ENCODE measurements at places on chromosomes 3 and 15.

DNA sequence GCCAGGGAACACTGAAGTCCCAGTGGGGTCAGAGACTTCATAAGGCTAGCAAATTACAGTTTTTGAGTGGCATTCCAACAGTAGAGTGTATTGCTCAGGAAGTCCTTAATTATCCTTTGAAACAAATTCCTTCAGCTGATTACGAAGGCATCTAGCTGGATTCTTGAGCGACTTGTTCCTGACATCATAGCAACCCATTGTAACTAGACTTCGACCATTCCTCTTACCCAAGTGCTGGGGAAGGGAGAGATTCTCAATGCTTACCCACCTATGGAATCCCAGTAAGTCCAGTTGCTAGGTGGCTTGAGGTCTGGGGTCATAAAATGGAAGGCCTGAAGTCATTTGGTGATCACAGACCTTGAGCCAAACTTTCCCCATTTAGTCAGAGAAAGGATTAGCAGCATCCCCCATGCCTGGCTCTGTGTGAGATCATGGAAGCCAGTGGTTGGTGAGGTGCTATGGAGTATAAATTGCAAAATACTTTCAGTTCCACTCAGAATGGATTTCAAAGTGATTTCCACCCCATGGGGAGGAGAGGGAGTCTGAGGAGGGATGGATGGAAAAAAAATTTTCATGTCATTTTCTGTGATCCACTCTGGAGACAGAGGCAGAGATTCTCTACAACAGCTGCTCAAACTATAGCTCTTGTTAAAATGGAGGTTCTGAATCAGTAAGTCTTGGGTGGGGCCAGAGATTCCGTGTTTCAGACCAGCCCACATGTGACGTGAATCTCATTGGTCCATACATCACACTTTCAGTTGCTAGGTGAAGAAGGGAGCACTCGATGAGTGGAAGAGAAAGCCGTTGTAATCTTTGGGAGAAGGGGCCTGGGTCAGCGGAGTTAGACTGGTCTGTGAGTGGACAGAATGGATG, 45.7 kb downstream of the CD86 start:
- DNase-seq = peak; percentile 45

DNA sequence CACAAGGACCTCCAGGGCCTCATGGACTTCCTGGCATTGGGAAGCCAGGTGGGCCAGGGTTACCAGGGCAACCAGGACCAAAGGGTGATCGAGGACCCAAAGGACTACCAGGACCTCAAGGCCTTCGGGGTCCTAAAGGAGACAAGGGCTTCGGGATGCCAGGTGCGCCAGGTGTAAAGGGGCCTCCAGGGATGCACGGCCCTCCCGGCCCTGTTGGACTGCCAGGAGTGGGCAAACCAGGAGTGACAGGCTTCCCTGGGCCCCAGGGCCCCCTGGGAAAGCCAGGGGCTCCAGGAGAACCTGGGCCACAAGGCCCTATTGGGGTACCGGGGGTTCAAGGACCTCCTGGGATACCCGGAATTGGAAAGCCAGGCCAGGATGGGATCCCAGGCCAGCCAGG, 23.2 kb upstream of the CMSS1 start:
- no peak for DNase-seq

- DNase-seq = no peak
Observed at GRCh38 chr3:14137004-14137403, 12.2 kb downstream of the TMEM43 start.

- DNase-seq = no peak
Observed at GRCh38 chr3:177813322-177813721, 616.0 kb upstream of the TBL1XR1 start.

DNA sequence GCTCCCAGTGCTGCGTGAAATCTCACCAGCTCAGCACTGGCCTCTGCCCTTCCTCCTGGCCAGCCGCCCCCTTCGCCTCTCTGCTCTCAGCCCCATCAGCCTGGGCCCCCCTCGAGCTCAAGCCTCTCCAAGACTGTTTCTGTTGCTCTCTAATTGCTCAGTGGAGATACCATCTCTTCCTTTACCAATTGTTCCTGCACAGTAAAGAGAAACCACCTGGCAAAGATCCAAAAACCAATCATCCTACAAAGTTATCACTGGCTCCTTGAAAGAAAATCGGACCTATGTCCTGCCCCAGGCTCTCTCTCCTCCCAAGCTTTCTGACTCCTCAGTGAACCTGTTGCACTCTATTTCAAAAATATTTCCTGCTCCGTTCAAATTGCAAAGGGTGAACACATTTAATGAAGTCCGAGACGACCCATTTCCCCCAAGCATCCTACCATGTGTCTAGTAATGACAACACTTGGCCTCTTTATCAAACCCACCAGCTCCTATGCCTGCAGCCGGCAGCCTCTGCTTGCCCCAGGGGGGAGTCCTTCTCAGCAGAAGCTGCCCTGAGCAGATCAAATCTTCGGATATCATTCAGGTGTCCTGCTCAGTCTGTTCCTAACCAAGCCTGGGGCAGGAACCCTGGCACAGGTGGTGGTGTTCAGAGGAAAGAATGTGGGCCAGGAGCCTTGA, 53.7 kb upstream of the FAM174B start:
- no peak for DNase-seq

- peak; percentile 86 for DNase-seq
Observed at GRCh38 chr3:61560517-61561373, 626 bp upstream of the PTPRG start.

DNA sequence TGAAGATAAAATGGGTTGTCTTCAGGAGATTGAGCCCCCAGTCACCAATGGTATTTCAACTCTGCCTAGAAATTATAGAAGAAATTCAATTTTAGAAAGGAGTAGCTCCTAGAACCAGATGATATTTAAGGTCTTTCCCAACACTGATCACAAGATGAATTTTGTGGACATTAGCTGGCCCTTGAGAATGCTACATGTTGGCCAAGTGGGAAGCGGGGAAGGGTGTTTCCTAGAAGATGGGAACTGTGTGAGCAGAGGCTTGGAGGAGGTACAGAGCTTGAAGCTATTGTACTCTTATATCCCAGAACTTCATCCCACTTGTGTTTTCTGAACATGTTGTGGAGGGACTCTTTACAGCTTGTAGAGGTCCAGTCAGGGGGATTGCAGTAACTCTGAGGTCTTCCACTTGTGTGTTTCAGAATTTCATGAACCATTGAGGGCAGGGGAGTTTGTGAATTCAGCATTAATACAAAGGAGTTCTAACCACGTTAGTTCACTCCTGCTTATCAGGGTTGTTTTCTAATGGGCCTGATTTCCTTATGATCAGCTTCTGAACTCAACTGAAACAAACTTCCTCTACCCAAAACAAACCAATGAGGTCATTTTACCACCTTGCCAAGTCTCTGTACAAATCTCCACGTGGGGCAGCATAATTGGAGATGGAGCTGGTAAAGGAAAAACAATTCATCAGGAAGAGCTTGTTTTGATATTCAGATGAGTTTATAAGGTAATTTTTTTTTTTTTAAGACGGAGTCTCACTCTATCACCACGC, 152.6 kb upstream of the TPM1 start:
- DNase-seq = no peak

Measured in ELR (cell line).